ENCODE measurements at places on chromosomes 11 and 22.

GRCh38 chr11:120231963-120232362, 8.0 kb upstream of the POU2F3 start:
- no peak for DNase-seq

DNA sequence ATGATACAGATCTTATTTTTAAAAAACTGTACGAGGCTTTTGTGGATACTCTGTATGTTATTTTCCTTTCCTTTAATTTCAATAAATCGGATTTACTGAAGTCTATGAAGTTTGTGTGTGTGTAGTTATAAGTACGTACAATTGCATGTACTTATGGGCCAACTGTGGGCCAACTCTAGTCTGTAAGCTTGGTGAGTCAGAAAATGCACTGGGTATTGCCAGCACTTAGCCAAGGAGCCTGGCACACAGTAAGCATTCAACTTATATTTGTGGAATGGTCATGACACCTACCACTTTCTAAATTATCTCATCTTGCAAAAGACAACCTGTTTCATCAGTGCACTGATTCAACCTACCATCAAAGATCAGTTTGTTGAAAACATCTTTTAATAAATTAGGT, 32.6 kb downstream of the THAP12 start:
- DNase-seq = no peak

DNA sequence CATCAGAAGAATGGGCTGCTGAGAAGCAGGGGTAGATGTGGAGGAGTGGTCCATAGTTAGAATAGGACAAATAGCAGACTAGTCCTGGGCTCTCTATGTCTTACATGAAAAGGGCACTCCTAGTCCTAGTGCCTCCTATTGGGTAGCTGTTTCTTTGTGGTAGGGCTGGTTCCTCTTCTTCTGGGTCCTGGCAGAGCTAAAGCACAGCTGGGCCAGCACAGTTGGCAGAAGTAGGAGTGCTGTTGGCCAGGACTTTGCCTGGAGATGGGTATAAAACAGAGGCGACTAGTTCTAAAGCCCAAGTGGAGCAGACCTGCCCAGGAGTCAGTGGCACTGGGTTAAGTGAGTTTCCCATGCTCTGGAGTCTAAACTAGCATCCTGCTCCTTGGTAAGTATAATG, 55.2 kb downstream of the PPFIBP2 start:
- DNase-seq = no peak

GRCh38 chr11:123584737-123585136, 69.7 kb downstream of the SCN3B start:
- no peak for DNase-seq

- no peak for DNase-seq
Measured at GRCh38 chr11:2215230-2215560, 43.6 kb upstream of the TH start.

DNA sequence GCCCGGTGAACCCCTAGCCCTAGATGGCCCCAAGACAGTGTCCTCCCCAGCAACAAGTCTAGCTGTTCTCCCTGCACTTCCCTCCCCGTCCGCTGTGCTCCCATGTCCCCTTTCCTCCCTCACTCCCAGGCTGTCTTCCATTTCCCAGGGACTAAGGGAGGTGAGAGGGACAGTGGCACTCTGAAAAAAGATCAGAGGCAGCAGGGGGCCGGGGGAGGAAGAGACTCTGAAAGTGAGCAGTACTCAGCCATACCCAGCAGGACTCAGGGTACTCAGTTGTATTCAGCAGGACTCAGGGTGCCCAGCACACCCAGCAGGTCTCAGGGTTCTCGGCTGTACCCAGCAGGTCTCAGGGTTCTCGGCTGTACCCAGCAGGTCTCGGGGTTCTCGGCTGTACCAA, 48.4 kb upstream of the THY1 start:
- DNase-seq = no peak

GRCh38 chr11:74171630-74171968, 510 bp downstream of the PPME1 start:
- DNase-seq = no peak

DNA sequence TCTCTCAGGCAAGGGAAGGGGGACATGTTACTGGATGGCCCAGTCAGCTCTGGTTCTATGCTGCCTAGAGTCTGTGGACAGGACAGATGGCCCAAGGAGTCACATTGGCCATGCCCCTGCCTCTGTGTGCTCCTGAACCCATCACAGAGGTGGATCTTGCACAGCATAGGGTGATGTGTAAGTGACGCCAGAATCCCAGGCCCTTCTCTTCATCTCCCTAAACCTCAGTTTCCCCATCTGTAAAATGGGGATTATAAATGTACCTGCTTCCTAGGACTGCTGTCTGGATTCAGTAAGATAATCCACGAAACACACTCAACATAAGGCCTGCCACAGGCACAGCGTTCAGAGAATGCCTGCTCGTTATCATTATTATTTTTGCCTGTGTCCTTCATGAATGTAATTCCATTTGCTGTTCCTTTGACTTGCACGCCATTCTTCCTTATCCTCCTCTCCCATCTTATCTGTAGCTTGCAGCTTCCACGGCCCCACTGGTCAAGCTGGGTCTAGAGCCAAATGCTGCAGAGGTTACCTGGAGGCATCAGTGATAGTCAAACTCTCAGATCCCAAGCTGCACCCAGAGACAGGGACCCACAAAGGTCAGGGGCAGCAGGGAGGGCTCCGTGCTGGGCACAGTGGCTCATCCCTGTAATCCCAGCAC, 207.0 kb downstream of the MN1 start:
- DNase-seq = no peak

DNA sequence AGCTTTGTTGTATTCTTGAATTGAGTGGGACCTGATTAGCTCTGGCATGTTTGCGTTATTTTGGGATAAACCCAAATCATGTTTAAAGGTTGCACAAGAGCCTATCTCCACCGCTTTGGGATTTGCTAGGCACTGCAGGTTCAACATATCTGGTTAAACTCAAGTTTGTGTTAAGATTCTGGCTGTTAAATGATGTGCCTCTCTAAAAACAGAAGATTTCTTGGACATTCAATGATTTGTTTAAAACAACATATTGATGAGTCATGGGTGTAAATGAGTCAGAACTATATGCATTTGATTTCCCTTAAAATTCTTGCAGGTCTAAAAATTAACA, 67.4 kb downstream of the AMOTL1 start:
- no peak for DNase-seq

GRCh38 chr11:22554221-22554620, 71.4 kb downstream of the FANCF start:
- DNase-seq = no peak

DNA sequence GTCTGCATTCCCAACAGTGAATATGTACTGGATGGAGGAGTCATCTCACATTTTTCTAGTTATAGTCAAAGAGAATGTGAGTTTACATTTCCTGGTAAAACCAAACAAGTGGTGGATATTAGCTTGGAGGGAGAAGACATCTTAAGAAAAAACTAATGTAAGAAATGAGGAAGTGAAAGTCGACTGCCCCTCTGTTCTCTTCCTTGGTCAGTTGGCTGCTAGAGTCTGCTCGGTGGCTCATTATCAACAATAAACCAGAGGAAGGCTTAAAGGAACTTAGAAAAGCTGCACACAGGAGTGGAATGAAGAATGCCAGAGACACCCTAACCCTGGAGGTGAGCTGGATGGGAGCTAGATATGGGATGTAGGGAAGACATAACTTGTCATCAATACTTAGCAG, 5.8 kb downstream of the SLC22A9 start:
- DNase-seq = no peak

- DNase-seq = no peak
Measured at GRCh38 chr11:47553406-47553743, 443 bp upstream of the CELF1 start.

DNA sequence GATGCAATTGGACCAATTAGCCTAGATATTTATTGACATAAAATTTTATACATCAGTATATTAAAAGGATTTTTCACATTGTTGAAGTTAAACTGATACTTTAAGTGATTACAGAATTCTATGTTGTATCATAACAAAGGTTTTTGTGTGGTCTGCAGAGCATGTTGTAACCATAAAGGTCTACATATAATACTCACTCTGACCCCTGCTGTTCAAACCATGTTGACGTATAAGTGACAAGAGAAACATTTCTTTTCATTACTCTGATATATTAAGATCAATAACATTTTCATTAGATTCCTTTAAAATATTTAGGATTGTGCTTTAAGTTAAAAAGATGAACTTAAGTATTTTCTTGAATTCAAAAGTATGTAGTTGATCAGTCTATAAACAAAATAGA, 63.9 kb downstream of the GAS2 start:
- no peak for DNase-seq

DNA sequence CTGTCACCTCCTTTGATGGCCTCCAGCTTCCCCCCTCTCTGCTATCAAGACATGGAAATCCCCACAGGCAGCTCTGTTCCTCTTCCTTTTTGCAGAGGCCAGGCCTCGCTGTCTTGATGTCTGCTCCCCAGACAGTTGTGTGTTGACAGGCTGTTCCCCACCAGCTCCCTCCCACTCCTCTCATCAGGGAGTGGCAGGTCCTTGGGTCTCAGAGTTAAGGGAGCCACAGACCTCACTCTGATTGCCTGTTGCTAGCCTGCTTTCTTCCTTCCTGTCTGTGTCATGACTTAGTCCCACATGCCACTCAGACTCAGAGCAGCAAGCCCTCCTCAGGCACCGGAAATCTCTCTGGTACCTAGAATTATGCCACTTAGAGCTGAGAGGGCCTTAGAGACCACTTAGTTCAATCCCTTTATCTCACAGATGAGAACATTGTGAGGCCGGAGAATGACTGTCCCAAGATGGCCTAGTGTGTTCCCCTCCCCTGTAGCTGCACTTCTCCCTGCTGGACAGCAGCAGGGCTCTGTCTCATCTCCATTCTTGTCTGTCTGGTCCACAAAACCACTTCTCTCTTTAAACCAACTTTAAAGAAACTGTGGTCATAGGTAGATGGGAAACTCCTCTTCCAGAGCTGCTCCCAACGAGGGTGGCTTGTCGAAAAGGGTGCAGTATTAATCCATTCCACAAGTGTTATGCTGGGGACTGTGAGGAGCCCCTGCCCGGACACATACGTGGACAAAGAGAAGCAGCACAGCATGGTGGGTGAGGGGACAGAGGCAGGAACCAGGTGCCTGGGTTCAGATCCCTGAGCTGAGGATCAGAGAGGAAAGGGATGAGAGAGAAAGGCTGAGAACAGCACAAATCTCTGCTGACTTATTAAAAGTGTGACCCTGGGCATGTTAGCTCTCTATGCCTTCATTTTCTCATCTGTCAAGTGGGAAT, 4.2 kb downstream of the AMPD3 start:
- peak; percentile 36 for DNase-seq

DNA sequence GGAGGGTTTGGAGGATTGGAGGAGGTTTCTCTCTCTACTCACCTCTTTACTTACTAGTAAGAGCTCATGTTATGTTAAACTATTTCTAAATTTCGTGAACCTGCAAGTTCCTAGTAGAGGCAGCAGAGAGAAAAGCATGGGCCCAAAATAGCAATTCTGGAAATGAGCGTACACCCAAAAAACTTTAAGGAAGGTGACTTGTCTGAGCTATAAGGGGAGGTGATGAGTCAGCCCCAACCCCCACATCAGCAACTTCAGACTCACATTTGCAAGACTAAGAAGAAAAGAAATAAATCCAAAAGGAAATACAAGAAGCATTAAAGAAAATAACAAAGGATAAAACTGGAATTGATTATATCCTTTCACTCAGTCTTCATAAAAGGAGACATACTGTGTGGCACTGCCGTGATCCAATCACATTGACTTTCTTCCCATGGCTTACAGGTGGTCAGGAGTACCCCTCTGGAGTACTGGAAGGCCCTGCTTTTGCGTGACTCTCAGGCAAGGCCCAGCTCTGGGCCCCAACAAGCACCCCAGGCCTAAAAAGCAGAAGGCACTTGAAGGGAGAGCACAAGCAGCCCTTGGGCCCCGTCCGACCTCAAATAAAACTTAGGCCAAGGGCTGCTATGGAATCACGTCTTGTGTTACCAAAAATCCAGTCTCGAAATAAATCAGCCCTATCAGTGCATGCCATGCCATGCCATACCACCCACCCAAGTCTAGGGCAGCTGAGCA, 14.3 kb downstream of the PACSIN2 start:
- no peak for DNase-seq

DNA sequence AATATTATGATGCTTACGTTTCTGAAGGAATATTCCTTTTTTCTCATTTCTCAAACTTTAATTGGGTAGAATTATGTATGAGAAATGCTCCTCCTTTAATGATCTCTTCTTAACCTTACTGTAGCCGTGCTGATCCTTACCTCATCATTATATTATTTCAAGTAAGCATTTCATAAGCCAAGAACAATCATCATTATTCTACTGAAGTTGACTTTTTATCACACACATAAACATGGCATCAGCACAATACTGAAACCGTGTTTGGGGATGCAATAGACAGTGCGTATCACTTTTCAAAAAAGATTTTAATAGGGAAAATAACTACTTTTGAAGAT, 162.8 kb downstream of the ARHGAP42 start:
- DNase-seq = no peak

DNA sequence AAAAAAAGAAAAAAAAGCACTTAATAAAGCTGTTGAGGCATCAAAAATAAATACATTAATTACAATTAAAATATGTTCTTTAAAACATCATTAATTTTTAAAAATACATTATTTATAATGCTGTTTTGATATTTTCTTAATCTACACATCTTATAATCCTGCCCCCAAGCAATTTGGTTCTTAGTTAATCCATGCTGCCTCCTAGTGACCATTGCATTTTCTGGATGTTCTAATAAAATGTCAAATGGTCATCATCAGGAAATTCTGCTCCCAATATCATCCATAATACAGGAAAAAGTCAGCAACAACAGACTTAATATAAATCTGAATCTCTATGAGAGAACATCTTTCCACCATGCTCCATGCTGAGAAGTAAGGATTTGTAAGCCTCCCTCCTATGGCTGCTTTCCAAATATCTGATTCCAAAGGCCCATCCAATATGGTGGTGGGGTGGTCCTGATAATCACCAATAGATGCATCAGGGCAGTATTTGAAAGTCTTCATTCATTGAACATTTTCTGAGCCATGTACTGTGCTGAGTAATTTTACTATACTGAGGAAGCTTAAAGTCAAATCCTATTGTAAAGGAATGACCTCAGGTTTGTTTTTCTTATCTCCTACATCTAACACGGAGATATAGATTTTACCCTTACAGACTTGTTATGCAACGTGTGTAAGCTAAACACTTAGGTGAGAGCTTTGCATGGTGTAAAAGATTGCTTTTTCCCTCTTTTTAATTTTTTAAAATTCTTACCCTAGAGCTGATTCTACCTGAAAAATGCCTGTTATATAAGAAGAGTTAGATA, 124.7 kb upstream of the BMAL1 start:
- DNase-seq = no peak

DNA sequence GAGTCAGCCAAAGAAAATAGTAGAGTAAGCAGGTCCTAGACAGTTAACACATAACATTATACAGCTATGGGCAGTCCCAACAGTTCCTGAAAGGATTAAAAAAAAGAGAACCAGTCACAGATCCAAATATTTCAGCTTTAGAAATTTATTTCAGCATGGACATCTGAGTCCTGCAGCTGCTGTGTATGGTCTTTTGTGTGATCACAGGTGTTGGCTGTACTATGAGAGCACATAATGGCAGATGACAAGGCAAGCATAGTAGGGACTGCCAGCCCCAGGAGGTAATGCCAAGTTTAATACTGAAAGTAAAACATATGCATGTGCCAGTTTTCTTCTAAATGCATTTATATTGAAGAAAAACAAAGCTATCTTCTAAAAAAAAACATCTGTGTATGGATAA, 158.1 kb downstream of the GRIA4 start:
- DNase-seq = no peak

Data from activated T-helper 1 cell treated with Interleukin-2 at 50 U/mL for 16 hours (primary cell).